CMK (cell line): ENCODE measurements at places on chromosomes 7 and 10.

GRCh38 chr7:82395147-82395546 lies 48.4 kb downstream of the CACNA2D1 start:
- no peak for DNase-seq

GRCh38 chr10:130761788-130762301 lies 549.7 kb downstream of the TCERG1L start:
- no peak for DNase-seq

DNA sequence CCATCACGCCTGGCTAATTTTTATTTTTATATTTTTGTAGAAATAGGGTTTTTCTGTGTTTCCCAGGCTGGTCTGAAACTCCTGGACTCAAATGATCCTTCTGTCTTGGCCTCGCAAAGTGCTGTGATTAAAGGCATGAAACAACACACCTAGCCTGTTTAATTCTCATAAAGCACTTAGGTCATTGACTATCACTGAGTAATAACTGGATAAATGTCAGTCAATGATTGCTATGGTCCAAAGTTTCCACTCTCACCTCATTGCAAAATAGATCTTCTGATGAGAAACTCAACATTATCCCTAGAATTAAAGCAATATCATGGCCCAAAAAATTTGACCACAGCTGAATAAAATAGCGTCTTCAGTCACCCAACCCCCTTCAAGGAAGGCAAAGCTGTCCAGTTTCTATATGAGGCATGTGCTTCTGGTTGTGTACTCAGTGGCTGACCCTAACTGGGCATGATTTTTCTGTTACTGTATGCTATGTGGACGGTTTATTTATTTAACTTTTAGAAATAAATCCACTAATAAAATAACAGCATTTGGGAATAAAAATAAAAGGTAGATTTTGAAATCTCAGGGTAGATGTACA lies 86.5 kb upstream of the LRRN3 start:
- DNase-seq, result no peak

GRCh38 chr10:103145046-103145445 lies 48.0 kb downstream of the NT5C2 start:
- no peak for DNase-seq

- peak; percentile 85 for DNase-seq
These were observed at the start of the genes KLLN and PTEN for GRCh38 chr10:87863053-87863943. KLLN (minus strand) TSS chr10:87863533; CDS start chr10:87862487, 1,046 bp downstream. PTEN (plus strand) TSS chr10:87863625; CDS start chr10:87864470, 845 bp downstream.
